Ecto neural progenitor cell (in vitro differentiated cells): ENCODE measurements at places on chromosomes 12 and 14.

DNA sequence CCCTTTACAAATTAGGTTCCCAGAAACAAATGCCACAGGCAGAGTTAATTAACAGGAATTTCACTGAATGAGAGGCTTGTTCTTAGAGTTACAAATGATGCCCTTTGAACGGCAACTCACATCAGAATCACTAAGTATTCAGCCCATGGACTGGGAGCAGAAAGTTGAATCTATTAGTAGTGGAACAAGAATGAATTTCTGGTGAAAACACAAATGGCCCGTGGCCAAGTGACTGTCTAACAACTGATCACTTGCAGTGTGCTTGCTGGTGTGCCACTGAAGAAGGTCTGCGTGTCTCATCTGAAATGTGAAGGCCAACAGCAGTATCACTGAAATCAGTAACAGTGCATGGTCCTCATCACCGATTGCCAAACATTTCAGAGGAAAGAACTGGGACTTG is 893.4 kb upstream of the TMEM132C start:
- DNase-seq, result no peak

- no peak for DNase-seq
Measured at GRCh38 chr12:59076622-59077021, 156.3 kb upstream of the LRIG3 start.

DNA sequence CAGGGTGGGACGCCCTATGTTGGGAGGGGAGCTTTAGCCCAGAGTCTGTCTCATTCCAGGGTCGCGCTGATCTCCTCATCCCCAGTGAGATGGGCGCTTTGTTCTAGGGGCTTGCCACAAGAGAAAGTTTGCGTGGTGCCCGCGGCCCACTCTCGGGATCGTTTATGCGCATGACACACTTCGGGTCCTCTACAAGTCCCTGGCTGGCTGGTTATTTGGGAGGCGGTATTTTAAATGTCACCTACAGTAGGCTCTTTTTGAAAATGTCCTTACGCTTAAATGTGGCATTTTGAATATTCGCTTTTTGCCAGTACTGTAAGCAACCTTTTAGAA is 541 bp downstream of the GOLT1B start:
- DNase-seq, result no peak

DNA sequence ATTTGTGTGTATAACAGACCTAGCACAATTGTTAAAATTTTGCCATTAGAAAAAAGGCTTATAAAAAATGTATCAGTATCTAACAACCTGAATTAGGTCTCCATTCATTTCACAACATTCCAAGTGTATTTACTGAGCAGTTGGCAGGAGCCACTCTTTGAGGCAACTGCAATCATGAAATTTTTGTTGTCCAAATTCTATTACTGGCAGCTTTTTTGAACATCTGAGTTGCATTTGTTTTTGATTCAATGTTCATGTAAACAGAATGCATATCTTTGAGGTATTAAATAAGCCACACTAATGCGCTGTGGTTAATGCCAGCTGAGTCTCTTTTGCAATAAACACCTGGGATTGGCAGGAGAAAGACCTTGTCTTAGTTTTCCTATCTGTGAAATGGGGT is 8.7 kb downstream of the KITLG start:
- DNase-seq, result no peak

GRCh38 chr12:124779161-124780141 is 84.2 kb downstream of the SCARB1 start:
- no peak for DNase-seq

DNA sequence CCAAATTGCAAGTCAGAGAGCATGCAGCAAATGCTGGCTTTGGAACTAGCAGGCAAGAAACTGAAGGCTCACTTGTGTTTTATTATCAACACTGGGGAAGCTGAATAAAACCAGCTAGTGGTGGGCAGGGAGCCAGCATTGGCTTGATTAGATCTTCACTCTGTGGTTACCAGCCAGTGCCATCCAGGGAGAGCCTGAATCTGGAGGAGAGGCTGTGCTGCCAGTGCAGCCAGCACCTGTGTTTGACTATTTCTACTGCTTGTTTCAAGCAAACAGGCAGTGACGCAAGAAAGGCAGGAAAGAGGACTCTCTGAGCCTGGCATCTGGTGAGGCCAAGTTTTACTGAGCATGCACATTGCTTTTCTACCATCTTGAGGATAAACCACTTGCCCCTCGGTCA is 247.0 kb downstream of the PHLDA1 start:
- no peak for DNase-seq

- no peak for DNase-seq
Measured at GRCh38 chr12:38389614-38390013, 73.0 kb downstream of the ALG10B start.

GRCh38 chr12:77032406-77032805 is 33.0 kb downstream of the E2F7 start:
- no peak for DNase-seq

DNA sequence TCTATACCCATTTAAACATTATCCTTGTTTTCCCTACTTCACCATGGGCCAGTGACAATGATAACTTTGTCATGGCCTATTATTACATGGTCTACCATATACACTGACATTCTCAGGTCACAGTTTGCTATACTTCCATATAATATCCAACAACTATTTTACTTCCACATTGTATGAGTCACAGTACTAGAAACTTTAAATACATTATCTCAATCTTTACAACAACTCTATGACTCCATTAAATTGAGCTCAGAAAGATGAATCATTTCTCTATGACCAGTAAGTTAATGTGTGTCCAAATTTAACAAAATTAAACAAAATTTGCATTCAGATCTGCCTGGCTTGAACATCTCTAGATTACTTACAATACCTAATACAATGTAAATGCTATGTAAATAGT is 93.9 kb downstream of the PLEKHG7 start:
- no peak for DNase-seq

- no peak for DNase-seq
Measured at GRCh38 chr12:66587912-66588311, 91.0 kb downstream of the GRIP1 start.
